ENCODE measurements at places on chromosomes 7 and 10.

DNA sequence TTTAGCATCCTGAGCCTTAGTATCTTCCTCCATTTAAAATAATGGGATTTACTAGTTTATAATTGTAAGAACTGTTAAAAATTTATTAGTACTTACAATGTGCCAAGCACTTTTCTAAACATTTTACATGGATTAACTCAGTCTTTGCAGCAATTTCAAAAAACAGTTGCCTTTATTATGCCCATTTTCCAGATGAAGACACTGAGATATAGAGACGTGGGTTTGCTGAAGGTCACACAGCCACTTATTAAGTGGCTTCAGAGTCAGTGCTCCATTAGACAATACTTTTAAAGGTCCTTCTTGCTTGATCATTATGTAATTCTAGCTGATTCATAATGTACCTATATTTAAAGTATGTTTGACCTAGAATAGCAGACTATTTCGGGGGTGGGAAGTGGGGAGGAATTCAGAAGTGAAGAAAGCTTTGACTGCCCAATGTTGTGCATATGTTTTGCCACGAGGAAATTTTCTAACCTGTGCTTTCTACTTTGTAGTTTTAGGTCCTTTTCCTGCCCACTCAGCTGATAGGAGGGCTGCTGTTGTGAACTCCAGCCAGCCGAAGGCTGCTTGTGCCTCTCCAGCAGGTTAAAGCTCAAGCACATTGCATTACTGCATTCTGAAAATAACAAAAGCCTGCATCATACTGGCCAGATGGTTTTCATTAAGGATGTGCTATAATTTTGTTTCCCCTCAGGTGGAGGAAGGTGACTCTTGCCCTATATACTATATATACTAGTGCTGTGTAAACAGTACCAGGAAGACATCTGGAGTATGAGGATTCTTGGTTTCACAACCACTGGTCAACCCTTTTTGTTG lies 4.3 kb downstream of the PLEKHA8 start:
- DNase-seq: no peak

GRCh38 chr10:120969219-120969645 lies 118.1 kb downstream of the WDR11 start:
- no peak for DNase-seq

DNA sequence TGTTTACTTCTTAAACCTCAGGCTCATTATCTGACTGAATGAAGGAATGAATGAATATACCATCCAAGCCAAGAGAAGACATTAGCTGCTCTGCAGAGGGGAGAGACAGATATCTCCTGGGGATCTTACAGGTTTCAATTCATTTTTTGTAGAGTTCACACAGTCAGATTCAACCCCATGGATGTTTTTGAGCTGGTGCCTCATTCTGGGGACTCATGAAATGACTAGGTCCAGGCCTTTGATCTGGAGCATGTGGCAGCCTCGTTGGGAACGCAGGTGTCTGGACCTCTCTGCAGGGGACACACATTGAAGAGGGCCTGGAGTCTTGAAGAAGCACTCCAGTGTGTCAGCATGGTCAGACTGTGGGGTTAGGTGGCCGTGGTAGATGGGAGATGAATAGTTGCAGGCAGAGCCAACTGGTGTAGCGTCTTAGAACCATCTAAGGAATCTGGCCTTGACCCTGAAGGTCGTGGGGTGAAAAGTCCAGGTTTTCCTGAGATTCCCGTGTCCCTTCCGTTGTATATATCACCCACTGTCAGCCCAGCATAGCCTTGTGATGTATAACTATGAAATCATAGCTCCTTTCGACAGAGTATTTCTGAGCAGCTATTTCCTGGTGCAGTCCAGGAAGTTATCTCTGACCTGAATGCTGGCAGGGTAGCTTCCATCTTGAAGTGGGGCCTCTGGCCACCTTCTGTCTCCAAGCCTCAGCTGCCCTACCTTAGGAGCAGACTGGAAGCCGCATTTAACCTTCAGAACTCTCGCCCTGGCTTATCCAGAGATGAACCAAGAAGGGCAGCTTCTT lies 22.3 kb downstream of the BTBD16 start:
- no peak for DNase-seq

GRCh38 chr7:82631998-82632397 lies 188.4 kb upstream of the CACNA2D1 start:
- no peak for DNase-seq

- DNase-seq: no peak
Observed at GRCh38 chr10:12719365-12719764, 282.1 kb downstream of the CCDC3 start.

DNA sequence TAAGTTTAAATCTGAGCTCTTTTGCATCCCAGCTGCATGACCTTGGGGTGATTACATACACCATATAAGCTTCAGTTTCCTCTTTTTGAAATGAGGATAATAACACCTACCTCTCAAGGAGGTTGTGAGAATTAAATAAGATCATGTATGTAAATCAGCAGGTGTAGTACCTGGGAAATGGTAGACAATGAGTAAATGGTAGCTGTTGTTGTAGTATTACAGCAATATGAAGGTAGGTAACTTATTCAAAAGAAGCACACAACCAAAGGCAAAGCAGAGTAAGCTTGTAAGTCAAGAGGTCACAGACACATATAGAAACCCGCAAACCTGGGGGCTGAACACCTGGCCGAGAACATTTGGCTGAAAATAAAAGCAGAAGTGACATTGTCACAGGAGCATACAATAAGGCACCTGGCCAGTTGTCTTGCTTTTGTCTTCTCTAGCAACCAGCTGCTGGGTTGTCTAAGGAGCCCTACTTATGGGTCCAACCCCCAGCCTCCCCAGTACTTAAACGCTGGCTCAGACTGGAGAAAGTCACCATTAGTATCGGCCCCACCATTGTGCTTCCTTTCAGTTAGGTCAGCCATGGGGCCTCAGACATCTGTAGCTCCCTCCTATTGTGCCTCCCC lies 203.6 kb upstream of the MKLN1 start:
- DNase-seq: no peak

DNA sequence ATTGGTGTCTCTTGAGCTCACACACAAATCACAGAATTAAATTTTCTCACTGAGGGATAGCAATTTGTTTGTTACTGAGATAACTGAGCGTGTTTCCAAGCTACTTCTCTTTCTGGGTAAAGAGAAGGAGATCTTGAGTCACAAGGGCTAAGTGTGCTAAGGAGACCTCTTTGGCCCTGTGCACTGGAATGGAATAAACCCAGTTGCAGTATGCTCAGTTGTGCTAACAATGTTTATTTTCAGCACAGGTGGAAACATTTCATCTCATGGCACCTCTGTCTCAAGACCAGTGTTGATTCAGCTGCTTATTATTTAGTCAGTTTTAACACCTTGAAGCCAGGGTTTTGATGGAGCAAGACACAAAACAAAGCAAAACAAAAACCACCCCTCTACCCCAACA lies 22.5 kb upstream of the UBE2H start:
- DNase-seq: no peak

DNA sequence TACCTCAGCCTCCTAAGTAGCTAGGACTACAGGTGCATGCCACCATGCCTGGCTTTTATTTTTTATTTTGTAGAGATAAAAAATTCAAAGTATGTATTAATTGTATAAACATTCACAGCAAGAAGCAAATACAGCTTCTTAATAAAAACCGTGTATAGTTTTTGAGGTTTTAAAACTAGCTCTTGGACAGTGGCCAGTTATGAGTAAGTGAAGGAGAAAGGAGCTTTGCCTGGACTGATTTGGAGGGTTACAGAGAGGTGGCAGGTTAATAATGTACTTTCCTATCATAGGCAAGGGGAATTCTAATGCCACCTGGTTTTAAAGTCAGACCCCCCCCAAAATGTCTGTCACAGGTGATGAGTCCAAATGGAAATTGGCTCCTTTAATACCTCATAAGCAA lies 43.4 kb downstream of the ZNRF2 start:
- DNase-seq: no peak

DNA sequence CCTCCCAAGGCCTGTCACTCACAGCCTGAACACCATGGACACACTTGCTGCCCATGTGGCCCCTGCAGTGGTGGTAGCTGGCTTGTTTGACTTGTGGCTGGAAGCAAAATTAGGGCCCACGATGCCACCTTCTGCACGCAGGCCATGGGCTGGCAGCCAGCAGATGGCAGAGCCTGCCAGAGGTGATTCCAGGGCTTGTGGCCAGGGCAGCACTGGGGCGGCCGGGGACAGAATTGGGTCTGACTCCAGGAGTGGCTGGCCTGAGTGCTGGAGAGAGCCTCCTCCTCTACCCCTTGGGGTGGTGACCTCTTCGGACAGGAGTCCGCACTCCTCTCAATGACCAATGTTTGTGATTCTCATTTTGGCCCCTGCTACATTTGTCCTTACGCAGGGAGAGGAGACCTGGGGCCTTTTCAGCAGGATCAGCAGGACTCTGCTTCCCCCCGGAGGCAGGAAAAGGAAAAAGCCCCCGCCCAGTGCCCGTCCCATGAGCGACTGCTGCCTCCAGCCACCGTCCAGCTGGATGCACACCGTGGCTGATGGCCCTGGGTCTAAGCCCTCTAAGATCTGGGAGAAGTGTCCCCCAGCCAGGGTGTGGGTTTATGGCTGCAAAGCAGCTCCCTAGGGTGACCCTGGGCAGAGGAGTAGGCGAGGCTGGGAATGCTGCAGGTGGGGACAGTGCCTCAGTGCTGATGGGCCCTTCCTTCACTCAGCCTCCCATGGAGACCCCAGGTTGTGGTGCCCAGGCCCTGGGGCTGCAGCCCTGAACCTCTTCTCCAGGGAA lies 26.5 kb downstream of the DNAJB12 start:
- DNase-seq: no peak

DNA sequence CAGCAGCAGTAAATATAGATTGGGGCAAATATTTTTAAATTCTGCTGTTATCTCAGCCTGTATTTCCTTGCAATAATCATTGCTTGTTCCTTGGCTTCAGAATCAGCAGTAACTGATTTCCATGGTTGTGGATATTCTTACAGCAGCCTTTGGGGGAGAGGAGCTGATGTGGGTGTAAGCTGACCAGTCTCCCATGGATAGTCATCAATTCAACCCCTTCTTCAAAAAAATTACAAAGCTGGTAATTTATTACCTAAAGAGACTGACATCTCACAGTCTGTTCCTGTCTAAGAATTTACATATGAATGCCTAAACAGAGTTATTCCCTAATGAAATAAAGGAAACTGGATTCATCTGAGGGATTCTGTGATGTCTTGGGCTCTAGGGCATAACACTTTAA lies 103.1 kb upstream of the CABCOCO1 start:
- DNase-seq: no peak

- DNase-seq: no peak
Observed at GRCh38 chr10:98262571-98262970, 5.4 kb downstream of the LOXL4 start.

- no peak for DNase-seq
Observed at GRCh38 chr10:60434418-60435046, 44.9 kb upstream of the ANK3 start.

DNA sequence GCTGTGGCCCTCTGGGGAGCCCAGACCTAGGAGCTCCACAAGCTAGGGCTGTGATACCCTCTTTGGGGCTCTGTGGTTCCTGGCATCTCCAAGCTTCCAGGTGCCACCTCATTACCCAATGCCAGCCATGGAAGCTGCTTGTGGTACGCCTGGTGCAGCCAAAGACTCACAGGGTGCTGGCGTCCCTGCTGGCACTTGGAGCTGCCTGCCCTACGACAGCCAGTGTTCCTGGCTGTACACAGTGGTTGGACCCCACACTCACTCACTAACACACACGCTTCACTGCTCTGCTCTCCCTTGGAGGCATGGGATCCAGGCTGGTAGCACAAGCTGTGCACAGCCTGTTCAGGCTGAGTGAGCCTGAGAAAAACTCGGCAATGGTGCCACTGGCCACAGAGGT lies 894.1 kb upstream of the PHF14 start:
- no peak for DNase-seq

- DNase-seq: no peak
Observed at GRCh38 chr7:77571801-77572200, 34.7 kb downstream of the PTPN12 start.

- no peak for DNase-seq
Observed at GRCh38 chr7:44983742-44984477, 5.1 kb upstream of the MYO1G start.

DNA sequence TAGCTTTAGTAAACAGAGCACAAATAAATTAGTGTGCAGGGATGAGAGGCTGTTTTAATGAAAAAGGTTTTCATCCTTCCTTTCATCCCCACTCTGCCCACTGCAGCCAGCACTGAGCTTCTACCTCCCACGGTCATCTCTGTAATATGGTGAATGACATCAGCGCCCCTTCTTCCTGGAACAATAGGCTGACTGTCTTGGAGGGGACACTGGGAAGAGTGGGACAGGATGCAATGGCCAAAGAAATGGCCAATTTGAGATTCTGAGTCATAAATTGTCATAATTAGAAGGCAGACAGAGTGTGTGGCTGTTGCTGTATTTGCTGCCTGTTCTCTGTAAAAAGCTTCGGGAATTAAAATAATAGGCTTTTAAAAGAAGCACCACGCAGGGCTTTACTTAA lies 126.7 kb upstream of the CALN1 start:
- no peak for DNase-seq

DNA sequence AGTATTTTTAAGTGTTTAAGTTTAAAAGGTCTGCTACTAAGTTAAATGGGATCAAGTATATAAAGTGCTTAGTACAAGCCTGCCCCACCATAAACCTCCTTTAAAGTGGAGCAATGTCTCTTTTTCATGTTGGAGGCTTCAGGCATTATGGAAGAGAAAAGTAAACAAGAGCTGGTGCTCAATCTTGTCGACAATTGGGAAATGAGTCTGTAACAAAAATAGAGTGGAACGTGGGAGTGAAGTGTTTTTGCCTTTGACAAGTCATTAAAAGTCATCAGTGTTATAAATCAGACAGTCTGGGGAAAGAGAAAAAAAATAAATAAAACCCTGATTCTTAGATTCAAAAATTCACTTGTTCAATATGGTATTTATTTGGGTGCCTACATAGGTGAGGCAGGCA lies 44.7 kb downstream of the DNAJC12 start:
- peak; percentile 66 for DNase-seq

GRCh38 chr7:139940866-139941265 lies 111.8 kb downstream of the TBXAS1 start:
- DNase-seq: no peak

DNA sequence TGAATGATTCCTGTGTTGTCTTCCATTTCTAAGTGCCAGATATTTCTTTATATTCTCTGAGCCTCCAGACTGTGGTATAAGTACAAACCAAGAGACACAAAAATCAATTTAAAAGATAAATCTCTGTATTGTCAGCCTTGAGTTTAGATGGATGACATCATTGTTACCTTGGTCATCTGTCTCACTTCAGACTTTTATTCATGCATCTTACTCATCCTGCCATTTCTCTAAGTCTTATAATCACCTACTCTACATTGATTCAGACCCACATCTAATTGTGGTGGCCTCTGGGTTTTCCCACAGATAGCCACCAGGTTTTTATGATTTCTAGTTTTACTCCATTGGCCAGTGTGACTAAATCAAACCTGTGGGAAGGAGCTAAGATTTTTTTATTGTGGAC lies 26.8 kb upstream of the HDAC9 start:
- no peak for DNase-seq

- no peak for DNase-seq
Observed at GRCh38 chr7:158267742-158268435, 319.7 kb downstream of the PTPRN2 start.

- DNase-seq: no peak
Observed at GRCh38 chr7:137492889-137493288, 149.4 kb upstream of the PTN start.

- no peak for DNase-seq
Observed at GRCh38 chr10:7383442-7383841, 27.4 kb downstream of the SFMBT2 start.

GRCh38 chr7:153027210-153027609 lies 267.7 kb downstream of the ACTR3B start:
- no peak for DNase-seq

GRCh38 chr10:124962421-124962820 lies 20.5 kb downstream of the ZRANB1 start:
- no peak for DNase-seq

Data from left renal cortex interstitium (tissue), 4 donors.